Gastroesophageal sphincter (tissue), 4 donors: ENCODE measurements at places on chromosomes 3 and 15.

GRCh38 chr3:63349583-63350573, 71.8 kb downstream of the SYNPR start:
- ATAC-seq = no peak

GRCh38 chr15:73539212-73540128, 93.7 kb downstream of the NPTN start:
- no peak for ATAC-seq

DNA sequence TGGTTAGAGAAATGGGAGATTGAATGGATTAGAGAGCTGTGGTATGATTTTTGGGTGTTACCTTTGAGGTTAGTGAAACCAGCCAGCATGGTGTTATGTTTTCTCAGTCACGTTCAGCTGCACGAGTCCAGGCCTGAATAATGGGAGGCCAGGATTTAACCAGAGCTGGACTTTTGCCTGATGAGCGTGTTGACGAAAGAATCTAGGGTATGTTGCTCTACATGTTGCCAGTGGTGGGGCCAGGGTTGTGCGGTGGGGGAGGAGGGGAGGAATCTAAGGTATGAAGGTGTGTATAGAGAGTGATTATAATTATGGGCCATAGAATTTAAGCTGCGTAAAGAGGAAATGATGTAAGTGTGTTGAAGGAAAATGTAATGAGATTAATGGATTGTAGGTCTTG, 22.8 kb downstream of the MINDY2 start:
- no peak for ATAC-seq

GRCh38 chr15:72229947-72230196, 1.1 kb downstream of the PKM start:
- no peak for ATAC-seq

- no peak for ATAC-seq
Measured at GRCh38 chr15:101441696-101442095, 47.8 kb downstream of the PCSK6 start.

- no peak for ATAC-seq
Measured at GRCh38 chr3:172192830-172193415, 153.5 kb downstream of the FNDC3B start.

- ATAC-seq = no peak
Measured at GRCh38 chr3:141864281-141864970, 12.0 kb upstream of the ATP1B3 start.

DNA sequence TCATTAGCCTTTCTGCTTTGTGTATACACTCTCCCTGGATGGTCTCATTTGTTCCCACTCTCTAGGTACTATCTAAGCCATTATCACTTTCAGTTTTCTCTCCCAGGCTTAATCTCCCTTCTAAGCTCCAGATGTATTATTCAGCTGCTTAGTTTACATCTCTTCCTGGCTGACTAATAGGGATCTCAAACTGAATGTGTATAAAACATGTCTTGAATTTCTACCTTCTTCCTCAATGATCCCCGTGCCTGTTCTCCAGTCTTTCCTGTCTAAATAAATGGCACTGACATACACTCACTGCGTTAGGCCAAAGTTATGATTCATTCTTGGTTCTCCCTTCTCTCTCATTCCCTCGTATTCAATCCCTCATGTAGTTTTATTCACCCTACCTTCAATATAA, 127.3 kb downstream of the NR2F2 start:
- no peak for ATAC-seq

DNA sequence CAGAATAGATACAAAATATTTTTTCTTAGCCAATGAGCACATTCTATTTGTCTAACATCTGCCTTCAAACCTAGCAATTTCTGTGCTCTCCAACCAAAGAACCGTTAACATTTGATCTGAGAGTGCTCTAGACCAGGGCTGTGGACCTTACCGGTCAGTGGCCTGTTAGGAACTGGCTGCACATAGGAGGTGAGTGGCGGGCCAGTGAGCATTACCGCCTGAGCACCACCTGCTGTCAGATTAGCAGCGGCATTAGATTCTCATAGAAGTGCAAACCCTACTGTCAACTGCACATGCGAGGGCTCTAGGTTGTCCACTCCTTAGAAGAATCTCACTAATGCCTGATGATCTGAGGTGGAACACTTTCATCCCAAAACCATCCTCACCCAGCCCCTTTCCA, 131.7 kb downstream of the CADM2 start:
- no peak for ATAC-seq

DNA sequence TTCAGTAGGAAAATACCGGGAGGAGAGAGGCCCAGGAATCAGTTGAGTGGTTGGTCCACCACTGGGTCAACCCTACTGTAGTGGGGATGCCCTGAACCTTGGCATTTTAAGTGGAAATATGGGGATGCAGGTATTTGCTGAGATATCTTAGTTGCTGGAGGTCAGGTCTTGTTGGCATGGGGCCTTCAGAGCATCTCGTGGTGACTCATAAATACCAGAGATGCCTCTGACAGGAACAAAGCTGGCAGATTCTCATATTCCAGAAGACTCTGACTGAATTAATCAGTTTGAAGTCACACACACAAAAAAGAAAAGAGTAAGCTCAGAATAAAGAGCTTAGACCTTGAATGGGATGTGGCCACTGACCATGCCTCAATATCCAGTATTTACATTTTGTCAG, 91.6 kb downstream of the CACNA2D3 start:
- ATAC-seq = no peak

GRCh38 chr3:112482675-112483074, 16.6 kb downstream of the BTLA start:
- no peak for ATAC-seq

DNA sequence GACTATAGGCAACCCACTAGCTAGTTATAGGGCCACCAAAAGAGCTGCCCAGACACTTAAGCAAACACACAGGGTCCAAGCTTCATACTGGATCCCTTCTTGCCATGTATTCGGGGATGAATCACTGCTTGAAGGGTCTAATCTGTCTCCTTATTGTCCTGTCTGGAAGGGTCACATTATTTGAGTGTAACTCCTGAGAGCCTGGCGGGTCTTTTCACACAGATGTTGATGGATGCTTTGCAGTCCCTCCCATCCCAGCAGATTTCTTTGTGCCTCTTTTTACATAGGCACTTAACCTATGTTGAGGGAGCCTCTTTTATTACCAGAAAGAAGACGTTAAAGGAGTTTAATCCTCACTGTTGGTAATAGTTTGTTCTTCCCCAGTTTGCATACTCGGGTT, 56.6 kb downstream of the BBX start:
- no peak for ATAC-seq

DNA sequence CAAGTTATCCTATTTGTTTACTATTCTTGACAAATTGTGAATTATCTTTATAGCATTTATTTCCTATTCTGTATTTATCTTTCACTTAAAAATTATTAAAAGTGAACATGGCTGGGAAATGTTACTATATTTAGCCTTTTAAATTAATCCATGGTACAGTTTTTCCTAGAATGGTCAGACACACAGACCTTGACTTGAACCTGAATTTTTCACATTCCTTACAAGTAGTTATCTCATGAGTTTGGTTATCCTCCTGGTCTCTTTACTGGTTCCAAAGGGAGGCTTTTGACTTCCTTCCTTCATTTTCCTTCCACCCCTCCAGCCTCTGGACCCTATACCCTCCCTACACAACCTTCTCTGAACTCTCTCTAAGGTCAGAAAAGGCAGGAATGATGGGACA, 280.6 kb downstream of the SATB1 start:
- no peak for ATAC-seq

- ATAC-seq = no peak
Measured at GRCh38 chr3:56788521-56788920, 13.2 kb downstream of the ARHGEF3 start.

GRCh38 chr3:128372281-128372680, 94.4 kb downstream of the DNAJB8 start:
- no peak for ATAC-seq

DNA sequence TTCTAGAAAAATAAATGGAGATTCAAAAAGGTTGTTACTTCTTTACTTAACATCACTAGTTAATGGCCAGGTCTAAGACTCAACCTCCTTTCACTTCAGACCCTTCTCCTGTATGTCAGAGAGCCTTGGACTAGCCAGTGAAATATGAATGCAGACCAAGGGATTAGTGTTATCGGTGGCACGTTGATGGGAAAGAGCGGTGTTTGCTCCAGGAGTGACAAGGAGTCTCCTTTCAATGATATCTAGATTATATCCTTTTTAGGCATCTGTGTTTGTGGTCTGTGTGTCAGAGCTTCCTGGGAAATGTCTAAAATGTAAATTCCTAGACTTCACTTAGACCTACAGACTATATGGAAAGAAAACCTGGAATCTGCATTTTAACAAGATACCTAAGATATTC, 658.0 kb upstream of the KCNMB2 start:
- no peak for ATAC-seq

GRCh38 chr3:193911784-193912340, 224.1 kb upstream of the HES1 start:
- ATAC-seq = no peak

DNA sequence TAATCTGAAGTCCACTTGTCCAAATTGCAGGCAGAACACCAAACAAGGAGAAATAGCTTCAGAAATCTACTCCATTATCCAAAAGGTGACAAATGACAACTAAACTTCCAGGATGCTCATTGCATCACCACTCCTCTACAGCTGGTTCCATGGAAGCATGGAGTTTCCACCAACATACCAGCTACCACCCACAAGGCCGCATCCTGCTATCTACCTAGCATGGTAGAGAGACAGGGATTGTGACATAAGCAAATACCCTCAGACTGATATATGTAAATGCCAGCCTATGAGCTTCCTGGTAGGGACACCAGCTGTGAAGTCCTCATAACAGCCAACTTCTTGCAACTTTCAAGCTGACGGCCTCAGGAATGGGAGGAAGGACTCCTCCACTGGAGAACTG, at the start of gene TRIM42:
TSS of gene TRIM42 (plus strand) at position 301 of the 400 bp plus-strand sequence. CDS start 166 bp downstream, outside the sequence.
- no peak for ATAC-seq

DNA sequence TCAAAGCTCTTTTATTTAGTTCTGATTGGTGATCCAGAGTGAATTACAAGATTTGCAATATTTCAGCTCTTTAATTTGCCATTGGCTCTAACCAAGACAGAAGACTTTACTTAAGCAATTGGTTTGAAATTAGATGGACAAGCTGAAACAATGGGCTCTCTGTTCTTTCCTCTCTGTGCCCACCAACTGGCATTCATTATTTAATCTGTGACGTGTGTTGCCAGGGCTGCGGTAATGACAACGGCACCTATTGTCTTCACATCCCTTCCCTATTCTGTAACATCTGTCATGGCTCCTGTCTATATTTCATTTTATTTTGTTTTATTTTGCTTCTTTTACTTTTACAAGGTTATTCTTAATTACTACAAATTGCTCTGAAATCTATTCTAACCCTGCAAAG, 33.9 kb downstream of the PLD1 start:
- no peak for ATAC-seq

DNA sequence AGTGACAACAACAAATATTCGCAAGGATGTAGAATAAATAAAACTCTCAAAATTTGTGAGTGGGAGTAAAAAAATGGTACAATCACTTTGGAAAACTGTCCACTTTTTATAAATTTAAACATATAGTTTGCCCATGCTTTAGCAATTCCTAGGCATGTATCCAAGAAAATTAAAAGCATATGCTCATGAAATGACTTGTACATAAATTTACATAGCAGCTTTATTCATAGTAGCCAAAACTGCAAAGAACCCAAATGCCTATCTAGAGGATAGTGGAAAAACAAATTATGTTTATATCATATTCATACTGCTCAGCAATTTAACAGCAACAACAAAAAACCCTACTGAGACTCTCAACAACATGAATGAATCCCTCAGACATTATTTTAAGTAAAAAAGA, 363.6 kb upstream of the CCDC54 start:
- ATAC-seq = no peak

DNA sequence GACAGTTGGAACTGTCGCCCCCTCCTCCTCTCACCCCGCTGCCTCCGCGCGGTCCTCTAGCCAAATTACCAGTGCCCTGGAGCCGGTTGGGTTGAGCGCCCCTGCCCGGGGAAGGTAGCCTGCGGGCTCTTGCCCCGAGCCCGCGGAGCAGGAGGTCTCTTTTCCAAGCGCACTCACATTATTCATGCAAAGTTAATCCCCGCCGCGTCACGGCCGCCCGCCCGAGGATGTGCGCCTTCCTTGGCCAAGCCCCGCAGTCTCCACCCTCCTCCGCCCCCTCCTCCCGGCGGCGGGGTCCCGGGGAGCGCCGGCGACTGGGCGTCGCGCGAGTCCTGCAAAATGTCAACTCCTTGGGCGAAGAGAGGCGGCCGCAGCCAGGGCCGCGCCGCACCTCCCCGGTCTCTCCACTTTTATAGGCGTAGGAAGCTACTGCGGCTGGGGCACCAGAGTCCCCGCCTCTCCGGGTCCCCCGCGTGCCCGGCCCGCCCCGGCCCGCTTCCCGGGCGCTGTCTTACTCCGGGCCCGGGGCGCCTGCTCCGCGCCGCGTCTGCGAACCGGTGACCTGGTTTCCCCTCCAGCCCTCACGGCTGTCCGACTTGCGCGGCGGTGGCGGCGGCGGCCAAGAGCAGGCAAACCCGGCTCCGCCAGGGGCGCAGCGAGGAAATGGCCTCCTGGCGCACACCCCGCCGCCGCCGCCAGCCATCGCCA, at the start of gene THRB:
TSS of gene THRB (minus strand) at position 233 of the 708 bp plus-strand sequence.
- ATAC-seq = peak; percentile 71

GRCh38 chr3:190972840-190973270, 110.4 kb upstream of the GMNC start:
- ATAC-seq = no peak

GRCh38 chr15:52178765-52179164, 12.4 kb downstream of the GNB5 start:
- ATAC-seq = no peak

DNA sequence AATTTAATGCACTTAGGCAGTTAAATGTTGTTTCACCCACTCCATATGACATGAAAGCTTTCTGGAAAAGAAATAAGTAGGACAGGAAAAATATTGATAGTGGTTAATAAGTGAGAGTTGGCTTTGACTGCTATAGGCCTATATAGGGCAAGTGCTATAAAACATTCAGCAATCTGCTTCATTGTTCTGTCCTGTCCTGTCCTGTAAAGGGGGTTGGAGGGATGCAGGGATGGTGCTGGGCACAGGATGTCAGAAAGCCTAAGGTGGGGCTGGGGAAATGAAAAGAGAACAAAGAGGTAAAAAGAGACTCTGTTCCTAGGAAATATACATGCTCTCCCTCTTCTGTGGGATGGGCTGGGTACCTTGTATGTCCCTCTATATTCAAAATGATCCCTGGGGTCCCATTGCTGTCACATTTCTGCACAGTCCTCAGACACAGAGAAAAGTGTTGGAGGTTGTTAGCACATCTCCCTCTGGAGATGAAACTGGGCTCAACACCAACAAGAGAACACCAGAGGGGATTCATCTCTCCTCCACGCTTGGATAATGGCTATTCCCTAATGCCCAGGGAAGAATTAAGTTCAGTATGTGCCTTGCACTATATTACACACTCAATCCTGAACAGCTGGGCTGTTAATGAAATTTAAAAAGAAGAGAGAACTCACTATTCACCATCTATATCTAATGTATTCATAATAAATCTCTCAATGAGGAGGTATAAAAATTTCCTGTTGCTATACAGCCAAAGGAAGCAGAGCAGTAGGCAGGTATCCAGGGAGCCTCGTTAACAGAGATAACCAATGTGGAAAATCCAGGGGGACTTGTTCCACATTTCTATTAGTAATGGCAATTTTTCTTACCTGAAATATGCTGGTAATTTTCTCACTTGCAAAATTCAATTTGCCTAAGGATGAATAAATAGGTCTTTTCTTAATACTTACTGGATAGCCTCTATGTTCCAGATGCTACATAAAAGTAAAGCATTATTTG, 108.1 kb upstream of the ZBED2 start:
- no peak for ATAC-seq
